ENCODE measurements at places on chromosomes 11 and 22.
A peak's percentile ranks its signal among the peaks of the same experiment; 100 is the strongest.

GRCh38 chr22:26702906-26703830, 45.8 kb downstream of the MIAT start:
- DNase-seq: peak; percentile 19

DNA sequence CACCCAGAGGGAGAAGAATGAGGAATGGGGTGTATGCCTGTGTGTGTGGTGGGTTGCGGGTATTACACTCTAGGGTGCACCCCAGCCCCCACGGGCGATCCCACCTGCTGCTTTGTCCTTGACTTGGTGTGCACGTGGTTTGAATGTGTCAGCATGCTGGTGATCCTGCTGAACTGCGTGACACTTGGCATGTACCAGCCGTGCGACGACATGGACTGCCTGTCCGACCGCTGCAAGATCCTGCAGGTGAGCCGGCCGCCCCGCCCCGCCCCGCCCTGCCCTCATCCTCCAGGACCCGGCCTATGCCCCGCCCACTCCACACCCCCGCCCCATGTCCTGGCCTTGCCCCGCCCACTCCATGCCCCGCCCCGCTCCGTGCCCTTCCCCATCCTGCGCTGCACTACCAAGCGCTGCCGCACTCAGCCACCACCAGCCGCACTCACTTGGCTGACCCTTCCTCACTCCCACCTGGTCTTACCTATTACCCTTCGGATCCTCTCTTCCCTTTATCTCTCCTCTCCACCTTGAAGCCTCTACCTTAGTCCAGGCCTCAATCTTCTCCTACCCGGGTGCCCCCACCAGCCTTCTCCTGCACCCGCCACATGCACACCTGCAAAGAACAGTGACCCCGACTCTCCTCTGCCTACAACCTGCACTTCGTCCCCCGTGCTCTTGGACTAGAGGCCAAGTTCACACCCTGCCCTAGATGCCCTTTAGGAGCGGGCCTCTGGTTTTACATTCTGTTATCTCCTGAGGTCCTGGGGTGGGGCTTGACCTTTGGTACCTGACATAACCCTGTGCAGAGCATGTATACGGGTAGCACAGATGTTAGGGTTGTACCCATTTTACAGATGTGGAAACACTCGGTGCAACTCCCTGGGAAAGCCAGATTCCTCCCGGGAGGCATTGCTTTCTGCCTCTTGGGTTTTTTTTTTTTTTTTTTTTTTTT, 27.7 kb downstream of the CACNA1I start:
- no peak for DNase-seq

DNA sequence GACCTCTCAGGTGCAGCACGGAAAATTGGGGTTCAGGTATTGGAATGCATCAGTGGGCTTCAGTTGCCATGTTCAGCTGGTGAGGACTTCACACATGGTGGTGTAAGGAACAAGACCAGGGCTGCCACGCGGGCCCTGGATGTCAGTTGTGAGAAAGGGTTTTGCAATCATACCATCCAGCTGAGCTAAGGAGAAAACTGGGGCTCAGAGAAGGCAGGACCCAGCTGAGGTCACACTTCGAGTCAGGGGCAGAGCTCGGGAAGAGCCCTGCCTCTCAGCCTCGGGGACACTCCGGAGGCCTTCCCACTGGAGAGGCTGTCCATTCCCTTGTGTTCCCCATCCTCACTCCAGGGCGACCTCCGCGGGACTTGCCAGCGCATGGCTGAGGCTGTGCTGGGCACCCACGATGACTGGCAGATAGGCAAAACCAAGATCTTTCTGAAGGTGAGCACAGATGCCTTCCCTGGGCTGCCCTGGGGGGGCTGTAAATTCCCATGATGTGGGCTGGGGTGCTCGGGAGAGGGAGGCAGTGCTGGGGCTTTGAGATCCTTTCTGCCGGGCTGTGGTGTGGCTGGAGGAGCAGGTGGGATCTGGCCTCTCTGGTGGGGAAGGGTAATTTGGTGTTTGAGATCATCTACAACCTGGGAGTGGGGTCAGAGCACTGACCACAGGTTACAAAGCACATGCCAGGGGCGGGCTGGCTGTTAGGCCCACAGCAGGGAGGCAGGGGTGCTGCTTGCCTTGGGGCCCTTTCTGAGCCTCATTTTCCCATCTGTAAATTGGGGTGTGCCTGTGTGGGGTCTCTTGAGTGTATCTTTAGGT, 47.2 kb downstream of the MYO7A start:
- no peak for DNase-seq

DNA sequence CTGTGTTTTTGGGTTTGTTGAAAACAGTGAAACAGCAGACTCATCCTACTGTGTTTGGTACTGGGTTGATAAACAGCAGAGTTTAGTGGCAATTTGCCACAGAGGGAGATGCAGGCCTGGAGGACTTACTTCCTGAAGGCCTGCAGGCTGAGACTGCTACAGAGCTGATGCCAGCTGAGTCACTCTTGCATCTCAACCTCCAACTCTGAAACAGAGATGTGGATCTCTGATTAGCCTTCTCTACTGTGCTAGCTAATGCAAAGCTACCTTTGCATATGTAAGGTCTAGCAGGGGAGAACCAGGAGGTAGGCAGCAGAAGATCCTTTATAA, 14.3 kb downstream of the ATP5MG start:
- DNase-seq: peak; percentile 96

DNA sequence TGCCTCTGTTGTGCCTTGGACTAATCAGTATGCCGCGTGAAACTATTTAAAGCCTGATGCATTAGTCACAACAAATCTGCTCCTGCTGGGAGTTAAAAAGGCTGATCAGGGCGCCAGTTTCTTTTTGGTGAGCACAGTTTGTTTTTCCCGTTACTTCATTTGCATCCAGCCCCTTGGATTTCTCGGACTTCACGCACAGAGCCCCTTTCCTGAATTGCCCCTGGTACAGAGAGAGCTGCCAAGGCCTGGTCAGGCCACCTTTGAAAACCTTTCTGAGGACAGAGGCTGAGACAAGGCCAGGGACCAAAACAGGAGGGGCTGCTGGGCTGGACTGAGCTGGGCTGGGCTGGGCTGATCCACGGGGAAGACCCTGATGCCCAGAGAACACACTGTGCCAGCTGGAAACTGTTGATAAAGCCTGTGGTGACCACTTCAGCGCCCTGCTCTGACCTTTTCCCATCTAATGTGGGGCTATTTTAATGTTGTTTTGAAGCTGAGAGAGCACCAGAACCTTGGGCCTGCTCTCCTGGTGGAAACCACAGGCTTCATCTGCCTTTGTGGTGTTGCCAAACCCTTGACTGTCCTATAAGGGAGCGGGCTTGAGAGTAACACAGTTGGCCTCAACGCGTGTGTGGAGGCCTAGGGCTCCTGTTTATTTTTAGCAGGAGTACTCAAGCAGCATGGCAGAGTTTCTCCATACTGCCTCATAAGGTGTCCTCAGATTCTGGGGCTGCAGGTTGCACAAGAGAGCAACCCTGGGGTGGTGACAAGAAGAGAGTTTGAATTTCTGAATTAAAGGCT, 44.2 kb downstream of the NAV2 start:
- DNase-seq: peak; percentile 28

DNA sequence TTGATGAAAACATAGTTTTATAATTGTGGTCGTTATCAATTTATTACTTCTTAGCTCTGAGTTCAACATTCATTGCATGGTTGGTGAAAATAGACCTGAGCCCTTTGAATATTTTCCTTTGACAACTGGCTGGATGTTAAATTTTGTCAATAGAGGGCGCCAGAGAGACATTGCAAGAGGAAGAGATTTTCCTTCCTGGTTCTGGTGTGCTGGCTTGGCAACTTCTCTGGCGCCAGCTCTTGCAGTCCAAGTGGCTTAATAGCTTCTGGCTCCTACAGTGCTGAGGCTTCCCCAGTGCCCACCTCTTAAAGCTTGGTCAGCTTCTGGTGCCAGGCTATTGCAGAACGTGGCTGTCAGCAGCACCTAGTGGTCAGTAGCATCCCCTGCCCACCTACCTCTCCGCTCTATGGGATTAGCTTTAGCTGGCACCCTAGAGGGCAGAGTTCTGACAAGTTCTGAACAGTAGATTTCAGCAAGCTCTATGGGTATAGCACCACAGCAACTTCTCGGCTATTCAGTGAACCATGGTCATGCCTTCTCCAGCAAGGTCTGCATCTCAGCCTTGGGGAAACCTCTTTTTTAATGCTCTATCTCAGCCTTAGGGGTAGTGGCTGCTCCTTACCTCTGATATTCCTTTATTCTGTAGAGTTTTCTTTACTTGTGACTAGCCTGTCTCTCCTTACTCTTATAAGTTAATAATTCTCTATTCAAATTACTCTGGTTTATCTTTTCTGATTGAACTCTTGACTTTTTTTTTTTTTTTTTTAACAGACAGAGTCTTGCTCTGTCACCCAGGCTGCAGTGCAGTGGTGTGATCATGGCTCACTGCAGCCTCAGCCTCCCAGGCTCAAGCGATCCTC, 59.4 kb downstream of the ACER3 start:
- DNase-seq: peak; percentile 78

GRCh38 chr11:78427615-78428265, 10.1 kb upstream of the GAB2 start:
- no peak for DNase-seq

- no peak for DNase-seq
These were observed 590 bp upstream of the IFITM10 start for GRCh38 chr11:1750840-1751530.

- DNase-seq: no peak
These were observed 4.3 kb upstream of the APOL6 start for GRCh38 chr22:35643991-35644390.

- DNase-seq: no peak
These were observed 98.0 kb upstream of the OR5AK2 start for GRCh38 chr11:56890584-56891305.

DNA sequence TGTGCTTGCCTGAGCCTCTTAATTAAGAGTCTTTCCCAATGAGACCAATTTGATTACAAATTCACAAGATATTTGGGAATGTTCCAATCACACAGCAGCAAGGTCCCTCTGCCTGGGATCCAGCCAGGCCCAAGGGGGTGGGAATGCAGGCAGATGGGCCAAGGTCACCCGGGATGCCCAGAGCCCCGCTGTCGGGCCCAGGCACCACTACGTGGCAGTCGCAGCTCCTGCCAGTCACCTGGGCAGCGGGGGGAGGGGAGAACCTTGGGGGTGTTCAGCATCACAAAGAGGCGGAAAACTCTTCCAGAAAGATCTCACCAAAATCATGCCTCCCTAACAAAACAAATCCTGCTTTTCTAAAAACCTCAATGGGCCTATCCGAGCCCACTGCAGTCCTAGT, 30.9 kb downstream of the PPM1F start:
- DNase-seq: no peak

- DNase-seq: no peak
These were observed 125.3 kb upstream of the B3GAT1 start for GRCh38 chr11:134537296-134537695.

- DNase-seq: no peak
These were observed 987 bp upstream of the NCR3LG1 start for GRCh38 chr11:17350455-17351171.

GRCh38 chr11:133995066-133995465, 38.3 kb upstream of the IGSF9B start:
- no peak for DNase-seq

- DNase-seq: peak; percentile 88
These were observed 88.9 kb downstream of the RASSF10 start for GRCh38 chr11:13098063-13098462.

DNA sequence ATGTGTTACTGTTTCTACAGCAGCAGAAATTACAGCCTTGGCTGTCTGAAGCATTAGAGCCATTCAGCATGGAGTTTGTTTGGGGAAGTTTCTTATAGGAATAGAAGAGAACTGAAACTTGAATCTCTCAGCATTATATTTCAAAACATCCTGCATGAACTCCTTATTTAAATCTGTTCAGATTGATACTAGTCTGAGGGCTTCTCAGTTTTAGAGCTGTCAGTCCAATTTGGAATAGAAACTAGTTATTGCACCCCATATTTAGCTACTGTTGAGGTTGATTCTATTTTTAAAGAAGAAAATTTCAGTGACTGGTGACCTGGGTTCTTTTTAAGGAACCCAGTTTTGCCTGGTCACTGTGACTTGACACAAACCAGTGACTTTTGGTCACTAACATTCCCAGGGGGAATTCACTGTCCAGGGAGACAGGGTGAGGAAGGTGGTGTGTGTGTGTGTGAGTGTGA, 126.0 kb upstream of the TTC12 start:
- DNase-seq: no peak

GRCh38 chr11:1952806-1953482, 5.8 kb downstream of the MRPL23 start:
- no peak for DNase-seq

GRCh38 chr11:115238791-115239190, 265.4 kb downstream of the CADM1 start:
- no peak for DNase-seq

DNA sequence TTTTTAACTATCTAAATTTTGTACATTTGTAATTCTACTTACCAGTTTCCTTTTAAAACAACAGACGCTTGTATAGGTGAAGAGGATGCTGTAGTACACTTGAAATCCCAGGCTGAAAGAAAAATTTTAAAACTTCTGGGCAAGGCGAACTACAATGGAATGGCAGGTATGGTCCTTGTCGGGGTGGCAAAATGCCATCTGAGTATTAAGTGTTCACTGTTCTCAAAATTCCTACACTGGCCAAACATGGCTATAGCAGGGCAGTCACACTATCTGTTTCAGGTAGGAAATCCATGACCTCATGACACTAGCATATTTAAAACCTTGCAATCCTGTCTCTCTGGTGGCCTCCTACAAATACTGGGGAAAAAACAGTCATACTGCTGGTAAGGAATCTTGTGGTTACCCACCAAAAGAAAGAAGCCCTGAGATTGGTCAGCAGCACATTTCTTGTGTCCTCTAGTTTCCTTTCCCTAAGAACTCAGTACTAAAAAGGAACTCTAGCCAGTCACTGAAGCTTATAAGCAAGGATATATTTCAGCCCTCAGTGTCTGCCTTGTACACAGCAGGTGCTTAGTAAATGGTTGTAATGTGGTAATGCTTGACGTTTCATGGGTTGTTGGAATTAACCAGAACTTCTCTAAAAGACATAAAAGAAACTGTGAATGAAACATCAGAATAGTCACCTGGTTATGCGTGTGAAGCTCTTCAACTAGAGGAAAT, 5.2 kb upstream of the ZC3H12C start:
- DNase-seq: peak; percentile 84

- DNase-seq: peak; percentile 84
These were observed 12.9 kb downstream of the TSPAN32 start for GRCh38 chr11:2314525-2315394.

DNA sequence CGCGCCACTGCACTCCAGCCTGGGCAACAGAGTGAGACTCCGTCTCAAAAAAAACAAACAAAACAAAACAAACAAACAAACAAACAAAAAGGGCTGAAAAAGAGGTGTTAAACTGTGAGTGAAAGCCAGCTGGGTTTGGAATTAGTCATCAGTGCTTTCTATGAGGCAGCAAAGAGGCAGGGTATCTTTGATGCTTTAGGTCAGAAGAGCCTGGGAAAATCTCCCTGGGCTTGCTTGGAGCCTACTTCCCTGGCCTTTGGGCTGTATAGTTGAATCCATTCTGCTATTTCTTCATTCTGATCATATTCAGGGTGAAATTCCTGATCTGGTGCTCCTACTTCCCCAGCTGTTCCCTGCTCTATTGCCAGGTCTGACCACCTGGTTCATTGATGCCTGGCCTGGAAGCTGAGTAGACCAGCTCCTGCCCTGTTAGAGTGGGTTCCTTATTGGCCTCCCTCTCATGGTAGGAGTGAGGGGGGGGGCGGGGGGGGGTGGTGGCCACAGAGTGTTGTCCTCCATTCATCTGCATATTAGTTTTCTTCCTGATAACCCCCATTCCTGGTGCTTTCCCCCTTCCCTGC, 65.6 kb downstream of the INSC start:
- no peak for DNase-seq

GRCh38 chr11:66546368-66546965, at the start of gene ACTN3:
Gene ACTN3, plus strand, starts transcription at chr11:66546903. Its CDS starts 35 bp downstream, at chr11:66546938.
- DNase-seq: peak; percentile 48

- DNase-seq: no peak
These were observed 3.8 kb upstream of the CAPN5 start for GRCh38 chr11:77062924-77063323.

GRCh38 chr22:37428649-37429586, 1.6 kb upstream of the ELFN2 start:
- peak; percentile 34 for DNase-seq

All from RPMI7951 (cell line).